ENCODE measurements at places on chromosomes 2 and 18.

DNA sequence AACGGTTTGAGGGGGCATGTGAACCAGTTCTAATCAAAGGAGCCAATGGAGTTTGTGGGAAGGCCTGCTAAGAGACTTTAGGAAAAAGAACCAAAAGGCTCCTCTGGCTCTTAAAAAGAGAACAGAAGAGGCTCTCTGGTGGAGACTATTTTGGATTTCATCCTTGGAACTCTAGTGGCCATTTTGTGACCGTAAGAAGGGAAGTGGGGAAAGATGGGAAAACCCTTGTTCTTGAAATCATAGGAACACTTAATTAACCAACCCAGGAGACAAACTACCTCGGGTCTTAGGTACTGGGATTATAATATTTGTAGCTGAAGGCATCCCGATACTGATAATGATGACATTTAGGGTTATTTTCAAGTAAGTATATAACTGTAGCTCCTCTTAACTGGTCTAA is 125.3 kb upstream of the SP3 start:
- no peak for DNase-seq

- DNase-seq: no peak
Observed at GRCh38 chr2:111692311-111692710, 191.7 kb downstream of the ANAPC1 start.

DNA sequence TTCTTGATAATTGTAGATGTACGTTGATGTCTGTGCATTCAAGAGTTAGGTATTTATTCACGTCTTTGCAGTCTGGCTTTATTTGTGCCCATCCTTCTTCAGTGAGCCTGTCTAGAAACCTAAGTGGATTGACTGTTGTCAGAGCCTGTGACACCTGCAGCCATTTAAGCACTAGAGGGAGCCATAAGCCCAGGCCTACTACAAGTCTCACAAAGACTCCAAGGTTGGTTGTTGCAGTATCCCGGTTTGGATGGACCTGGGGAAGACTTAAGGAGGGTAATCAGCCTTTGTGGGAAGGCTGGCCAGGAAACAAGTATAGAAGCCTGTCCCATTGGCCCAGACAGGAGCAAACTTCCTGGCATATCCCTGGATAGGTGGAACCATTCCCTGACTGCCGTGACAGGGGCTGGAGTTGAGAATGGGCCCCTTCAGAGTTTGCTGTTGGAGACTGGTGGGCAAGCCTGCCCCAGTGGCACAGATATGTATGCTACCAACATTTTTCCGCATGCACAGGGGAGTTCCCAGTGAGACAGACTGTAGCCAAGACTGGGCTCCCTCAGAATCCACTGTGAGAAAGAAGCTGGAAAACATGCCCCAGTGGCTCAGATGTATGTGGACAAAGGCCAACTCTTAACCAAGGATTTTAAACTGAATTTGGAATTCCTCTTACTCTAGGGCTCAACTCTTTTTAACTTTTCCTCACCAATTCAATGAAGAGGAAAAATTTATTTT is 9.3 kb upstream of the LRRC30 start:
- DNase-seq: no peak

DNA sequence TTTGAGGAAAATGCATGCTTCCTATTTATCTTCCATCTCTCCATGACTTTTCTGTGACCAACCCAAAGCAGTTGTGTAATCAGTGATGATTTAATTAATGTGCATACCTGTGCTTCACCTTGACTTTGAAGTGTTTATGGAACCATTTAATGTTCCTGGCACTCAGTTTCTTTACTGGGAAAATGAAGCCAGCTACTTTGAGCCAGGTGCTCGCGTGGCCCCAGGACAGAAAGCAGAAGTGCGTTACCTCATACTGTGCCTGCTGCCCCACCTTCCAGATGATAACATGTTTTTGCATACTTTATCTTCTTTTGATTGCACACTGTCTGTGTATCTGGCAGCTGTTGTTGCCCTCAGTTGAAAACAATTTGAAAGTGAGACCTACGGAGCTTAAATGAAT is 61.3 kb downstream of the PMAIP1 start:
- no peak for DNase-seq

DNA sequence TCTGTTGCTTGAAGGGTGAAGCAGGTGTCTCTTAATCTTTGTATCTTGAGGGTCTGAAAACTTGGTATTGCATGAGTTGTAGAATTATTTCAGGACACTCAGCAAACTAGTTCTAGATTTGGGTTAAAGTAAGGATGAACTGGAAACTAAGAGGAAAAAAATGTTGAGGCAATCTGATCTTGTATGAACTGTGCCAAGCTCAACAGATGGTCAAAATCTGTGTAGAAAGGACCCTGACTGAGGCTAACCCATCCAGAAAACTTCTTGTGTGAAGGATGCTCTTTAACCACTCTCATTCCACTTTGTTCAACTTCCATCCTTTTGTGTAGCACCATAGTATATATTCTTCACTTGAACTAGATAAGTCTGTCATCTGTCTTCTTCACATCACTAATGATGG is 861.7 kb downstream of the SLC4A3 start:
- no peak for DNase-seq

DNA sequence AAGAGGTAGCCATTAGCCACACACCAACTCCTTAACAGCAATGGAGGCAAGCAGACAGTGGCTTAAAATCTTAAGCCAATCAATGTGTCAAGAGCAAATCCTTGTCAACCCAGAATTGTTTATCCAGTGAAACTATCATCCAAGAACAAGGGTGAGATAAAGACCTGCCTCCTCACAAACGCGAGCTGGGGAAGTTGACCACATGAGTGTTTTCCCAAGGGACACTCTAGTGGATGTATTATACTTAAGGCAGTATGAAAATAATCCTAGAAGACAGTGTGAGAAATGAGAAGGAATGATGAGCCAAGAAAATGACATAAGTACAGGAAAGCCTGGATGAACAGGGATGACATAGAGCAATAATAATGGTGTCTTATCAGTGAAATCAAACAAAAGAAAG is 209.6 kb downstream of the TWIST2 start:
- no peak for DNase-seq

GRCh38 chr2:173043897-173044519 is 31.6 kb upstream of the MAP3K20 start:
- DNase-seq: no peak

DNA sequence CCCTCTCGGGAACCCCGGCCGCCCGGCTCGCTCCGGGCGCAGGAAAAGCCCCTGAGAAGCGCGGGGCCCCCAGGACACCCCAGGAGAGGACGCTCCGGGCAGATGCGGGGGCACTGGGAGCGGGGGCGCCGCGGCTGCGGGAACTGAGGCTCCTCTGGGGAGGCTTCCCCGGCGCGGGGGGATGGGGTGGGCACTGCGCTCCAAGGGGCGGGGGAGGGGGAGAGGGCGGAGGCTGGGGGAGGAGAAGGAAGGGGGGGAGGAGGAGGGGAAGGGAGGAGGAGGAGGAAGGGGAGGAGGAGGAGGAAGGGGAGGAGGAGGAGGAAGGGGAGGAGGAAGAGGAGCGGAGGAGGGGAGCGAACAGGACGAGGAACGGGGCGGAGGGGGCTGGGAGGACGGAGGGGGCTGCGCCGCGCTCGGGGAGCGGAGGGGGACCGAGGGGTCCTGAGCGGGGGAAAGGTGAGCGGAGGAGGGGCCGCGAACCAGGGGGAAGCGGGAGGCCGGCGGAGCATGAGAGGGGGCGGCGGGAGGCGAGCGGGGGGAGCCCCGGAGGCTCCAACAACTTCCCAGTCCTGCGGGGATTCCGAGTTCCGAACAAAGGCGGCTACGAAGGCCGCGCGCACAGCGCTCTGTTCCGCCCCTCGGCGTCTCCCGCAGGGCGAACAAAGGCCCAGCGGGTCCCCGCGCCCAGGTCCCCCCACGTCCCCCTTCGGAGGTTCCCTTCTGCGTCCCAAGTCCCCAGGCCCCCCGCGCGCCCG is 742 bp downstream of the PXDN start:
- no peak for DNase-seq

DNA sequence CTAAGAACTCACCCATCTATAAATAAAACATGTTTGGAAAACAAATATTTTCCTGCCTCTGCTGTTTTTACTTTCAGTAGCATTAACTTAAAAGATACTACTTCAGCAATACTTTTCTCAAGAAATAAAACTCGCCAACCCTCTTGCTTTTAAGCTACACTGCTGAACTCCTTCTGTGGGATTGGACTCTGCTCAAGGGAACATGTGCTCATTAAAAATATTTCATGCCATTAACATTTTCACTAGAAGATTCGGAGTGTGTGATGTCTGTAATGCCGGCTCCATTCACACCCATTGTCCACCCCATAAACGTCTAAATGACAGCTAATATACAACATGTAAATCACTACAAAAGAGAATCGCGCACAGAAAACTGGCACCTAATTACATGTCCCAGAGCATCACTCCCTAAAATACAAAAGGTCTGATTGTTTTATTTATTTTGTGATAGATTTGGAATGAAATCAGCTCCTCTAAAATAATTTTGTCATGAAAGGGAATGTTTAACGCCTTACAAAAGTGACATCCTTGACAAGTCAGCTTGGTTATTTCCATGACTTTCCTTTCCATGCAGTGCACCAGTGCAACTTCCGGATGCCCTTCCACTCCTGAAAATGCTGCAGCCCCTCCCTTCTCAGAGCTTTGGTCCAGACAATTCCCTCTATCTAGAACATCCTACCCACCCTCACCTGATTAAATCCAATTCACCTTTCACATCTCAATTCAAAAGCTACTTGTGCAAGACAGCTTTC is 73.1 kb downstream of the ANKRD44 start:
- DNase-seq: no peak

DNA sequence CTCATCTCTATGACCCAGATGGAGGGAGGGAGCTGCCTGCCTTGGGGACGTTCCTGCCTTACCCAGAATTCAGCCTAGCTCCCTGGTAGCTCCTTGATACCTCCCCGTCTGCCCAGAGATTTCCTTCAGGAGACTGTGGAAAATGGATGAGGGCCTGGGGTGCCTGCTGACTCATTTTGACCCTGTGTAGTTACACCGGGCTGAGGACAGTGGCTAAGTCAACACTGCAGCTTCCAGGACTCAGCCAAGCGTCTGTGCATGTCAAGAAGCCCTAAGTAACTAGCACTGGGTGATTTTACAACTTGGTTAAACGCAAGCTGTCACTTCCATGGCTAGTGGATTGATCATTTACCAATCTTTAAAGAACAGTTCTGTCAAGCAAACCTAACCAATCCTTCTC is 23.3 kb upstream of the EPAS1 start:
- no peak for DNase-seq

DNA sequence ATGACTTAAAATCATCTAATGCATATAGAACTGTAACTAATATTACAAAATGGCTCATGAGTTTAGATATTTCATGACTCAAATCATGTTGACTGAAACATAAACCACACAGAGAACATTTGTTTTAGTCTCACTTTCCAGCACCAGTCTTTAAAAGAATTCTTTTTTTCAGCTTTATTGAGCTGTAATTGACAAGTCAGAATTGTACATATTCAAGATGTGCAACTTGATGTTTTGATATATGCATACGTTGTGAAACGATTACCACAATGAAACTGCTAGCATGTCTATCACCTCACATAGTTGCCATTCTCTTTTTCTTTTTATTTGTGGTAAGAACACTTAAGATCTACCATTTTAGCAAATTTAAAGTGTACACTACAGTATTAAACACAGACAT is 25.0 kb upstream of the TMEM178A start:
- DNase-seq: no peak
